ENCODE measurements at places on chromosomes 4 and X.

DNA sequence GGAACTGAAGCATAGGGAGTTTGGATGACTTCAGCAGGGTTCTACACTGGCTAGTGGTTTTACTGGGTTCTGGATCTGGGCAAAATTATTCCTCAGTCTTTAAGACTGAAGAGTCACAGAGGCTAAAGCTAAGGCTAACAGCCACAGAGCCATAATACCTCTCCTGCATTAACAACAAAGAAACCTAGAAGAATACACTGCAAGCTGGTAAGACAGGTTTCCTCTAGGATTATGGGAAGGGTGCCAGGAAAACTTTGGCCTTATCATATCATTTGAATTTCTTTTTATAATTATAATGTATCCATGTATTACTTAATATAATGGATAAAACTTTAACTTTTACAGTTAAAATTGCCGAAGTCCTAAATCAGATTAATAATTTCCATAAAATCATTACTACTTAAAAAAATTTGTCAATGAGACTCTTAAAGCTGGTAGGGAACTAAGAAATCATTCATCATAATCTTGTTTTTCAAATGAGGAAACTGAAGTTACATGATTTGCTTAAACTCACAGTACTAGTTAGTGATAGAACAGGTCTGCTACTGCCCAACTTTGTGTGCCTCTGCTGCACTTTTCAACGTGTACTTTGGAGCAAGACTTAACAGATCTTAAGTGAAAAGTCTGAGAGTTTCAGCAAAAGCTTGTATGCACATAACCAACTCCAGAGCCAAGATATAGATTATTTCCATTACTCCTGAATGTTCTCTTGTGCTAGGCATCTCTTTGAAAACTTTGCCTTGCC lies 24.2 kb upstream of the PGRMC2 start:
- no peak for DNase-seq

GRCh38 chrX:74419864-74420195 lies 1.5 kb upstream of the SLC16A2 start:
- DNase-seq: peak; percentile 14

DNA sequence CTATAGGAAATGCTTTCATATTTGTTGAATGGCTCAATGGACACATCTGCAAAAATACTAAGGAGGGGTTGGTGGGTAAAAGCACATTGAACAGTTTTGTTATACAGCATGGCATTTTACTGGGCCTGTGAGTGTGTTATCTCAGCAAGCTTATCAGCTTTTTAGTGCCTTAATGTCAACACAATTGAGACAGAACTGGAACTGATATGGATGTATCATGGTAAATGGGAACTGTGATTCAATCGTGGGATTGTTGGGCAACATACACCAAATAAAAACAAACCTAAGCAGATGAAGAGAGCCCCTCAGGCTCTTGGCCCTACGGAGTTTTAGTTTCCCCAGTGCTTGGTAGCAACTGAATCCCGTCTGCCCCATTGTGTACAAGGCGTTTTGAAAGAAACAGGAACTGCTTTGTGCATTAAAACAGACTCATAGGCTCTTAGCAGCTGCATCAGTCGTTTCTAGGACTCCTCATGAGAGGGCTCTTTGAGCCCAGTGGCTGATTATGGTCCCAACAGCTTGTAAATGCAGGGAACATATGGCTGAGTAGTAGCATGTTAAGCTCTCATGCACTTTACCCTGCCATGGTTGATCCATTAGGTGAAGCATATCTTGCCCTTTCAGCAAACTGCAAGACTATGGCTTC lies 7.3 kb downstream of the GPR119 start:
- DNase-seq: no peak

DNA sequence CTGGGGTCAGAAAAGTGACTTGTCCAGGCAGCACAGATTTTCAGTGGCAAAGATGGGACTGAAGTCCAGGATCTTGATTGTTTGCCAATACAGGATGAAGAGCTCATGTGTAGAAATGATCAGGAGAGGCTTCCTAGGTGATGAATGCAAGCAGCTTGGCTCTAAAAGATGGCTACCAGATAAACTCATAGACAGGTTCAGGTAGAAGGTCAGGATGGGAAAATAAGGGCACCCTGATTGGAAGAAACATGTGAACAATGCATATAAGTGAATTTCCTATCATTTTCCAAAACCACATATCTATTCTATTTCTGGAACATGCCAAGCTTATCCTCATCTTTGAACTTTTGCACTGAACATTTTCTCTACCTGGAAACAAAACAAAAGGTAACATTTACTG lies 87.7 kb downstream of the FAM13A start:
- DNase-seq: no peak

GRCh38 chrX:155534800-155535199 lies 76.4 kb upstream of the F8A3 start:
- DNase-seq: no peak

GRCh38 chr4:82525307-82525911 lies 36.4 kb downstream of the TMEM150C start:
- no peak for DNase-seq

GRCh38 chrX:121761845-121762244 lies 714.4 kb downstream of the GLUD2 start:
- no peak for DNase-seq

- DNase-seq: no peak
These were observed 223.0 kb downstream of the COX18 start for GRCh38 chr4:72846280-72847111.

DNA sequence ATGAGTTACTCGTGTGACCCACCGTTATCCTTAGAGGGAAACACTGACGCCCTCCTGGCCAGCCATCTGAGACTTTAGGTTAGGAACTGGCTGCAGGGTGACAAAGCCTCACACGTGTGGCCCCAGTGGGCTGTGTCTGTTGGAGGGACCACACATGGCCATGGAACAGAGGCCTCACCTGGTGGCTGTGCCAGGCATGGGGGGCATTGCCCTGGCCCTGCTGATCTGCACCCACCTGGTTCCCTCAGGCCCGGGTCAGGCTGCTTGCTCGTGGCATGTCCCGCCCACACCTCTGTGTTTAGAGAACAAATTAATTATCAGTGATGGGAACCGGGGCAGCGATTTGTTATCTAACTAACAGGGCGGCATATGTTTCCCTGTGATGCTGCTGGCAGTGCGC lies 100.9 kb upstream of the PSAPL1 start:
- DNase-seq: no peak

DNA sequence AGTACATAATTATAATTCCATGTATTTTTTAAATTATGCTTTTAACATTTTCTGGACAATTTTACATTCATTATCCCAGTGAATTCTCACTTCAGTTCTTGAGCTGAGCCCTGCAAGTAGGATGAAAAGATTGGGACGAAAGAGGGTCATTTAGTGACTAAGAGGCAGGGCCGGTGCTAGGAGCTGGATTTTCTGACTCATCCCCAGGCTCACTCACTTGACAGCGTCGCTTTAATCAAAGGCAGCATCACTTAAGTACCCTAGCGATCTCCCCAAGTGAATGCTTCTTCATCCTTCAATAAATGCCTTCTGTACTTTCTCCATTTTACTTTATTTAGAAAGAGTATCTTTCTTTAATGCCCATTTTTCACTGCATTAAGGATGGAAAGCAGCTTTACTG lies 263.6 kb downstream of the HS3ST1 start:
- no peak for DNase-seq

DNA sequence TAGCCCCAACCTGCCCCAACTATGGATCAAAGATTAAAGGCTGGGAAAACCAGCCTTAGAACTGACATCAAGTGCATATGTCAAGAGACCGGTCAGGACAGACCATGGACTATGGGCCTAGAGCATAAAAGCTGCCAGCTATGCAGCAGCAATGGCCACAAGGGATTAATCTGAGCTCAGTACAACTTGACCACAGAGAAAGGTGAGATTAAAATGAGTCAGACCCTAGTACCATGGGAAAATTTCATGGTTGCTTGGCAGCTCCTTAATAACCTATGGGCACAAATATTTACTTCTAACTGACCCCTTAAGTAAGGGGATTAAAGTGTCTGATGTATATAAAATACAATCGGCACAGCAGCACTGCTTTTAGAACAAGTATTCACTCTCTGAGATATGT lies 54.4 kb downstream of the CBR4 start:
- DNase-seq: no peak

DNA sequence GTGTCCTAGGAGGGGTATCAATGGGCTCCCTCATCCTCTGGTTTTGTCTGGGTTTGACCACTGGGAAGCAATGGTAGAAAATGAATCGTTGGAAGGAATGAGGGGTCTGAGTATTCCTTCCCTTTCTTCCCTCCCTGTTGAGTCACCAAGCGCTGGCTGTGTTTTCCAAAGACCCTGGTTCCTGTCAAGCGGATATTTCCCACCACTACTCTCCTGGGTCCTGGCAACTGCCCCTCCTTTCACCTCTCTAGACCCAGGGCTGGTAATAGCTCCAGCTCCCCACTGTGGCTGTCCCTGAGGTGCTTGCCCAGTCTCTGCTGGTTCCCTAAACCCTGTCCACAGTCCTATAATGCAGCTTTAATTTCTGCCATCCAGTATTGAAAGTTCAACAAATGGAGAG lies 22.2 kb downstream of the SMIM43 start:
- no peak for DNase-seq

GRCh38 chr4:111494971-111495370 lies 650.3 kb upstream of the FAM241A start:
- no peak for DNase-seq

GRCh38 chr4:62912531-62912930 lies 1496.7 kb downstream of the TECRL start:
- DNase-seq: no peak

GRCh38 chr4:5889002-5889696 lies 3.7 kb downstream of the CRMP1 start:
- DNase-seq: no peak

- DNase-seq: no peak
These were observed 93.0 kb downstream of the HDAC8 start for GRCh38 chrX:72479324-72480274.

GRCh38 chr4:146311238-146311970 lies 97.1 kb downstream of the REELD1 start:
- DNase-seq: no peak

- no peak for DNase-seq
These were observed 1044.2 kb upstream of the FTHL17 start for GRCh38 chrX:32116047-32116446.

GRCh38 chrX:149540131-149540620 lies 636 bp upstream of the EOLA1 start:
- DNase-seq: peak; percentile 87

- no peak for DNase-seq
These were observed 143.0 kb downstream of the RASL11B start for GRCh38 chr4:53005149-53005546.

DNA sequence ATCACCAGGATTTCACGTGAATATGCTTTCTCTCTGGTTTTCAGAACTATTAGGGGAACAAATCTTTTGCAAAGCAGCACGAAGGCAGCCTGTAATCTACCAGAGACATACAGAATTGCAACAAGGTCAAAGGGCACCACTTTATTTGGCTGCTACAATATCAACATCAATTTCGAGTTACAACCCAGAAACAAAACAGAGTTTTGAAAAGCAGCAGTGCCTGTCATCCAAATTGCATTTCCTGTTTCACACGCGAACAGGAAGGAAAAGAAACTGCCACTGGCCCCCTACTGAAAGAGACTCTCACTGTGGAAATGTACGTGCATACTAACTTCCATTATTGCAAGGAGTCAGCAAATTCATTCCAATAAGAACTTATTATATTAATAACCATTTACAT lies 17.1 kb upstream of the C1QTNF7 start:
- no peak for DNase-seq

GRCh38 chr4:26873391-26874026 lies 12.9 kb downstream of the STIM2 start:
- peak; percentile 61 for DNase-seq

DNA sequence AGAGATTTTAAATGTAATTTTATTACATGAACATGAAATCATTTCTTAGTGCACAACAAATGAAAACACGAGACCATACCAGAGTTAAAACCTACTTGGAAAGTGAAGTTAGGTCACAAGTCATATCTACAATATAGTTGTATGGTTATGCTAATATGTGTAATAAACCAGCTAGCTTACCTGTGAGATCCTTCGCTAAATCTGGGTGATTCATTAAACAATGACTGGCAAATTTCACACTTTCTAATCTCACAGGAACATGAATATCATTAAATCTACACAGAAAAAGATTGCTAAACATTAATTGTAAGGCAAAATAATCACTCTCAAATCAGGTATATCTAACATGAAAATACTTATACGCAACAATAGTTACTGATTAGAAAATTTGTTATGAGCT lies 67.6 kb downstream of the PDS5A start:
- no peak for DNase-seq

- no peak for DNase-seq
These were observed 97.7 kb downstream of the MANBA start for GRCh38 chr4:102663073-102663472.

GRCh38 chr4:55078987-55079386 lies 46.4 kb downstream of the KDR start:
- DNase-seq: no peak
